ENCODE measurements at places on chromosomes 2 and 18.

GRCh38 chr18:41372046-41372665 lies 582.9 kb upstream of the PIK3C3 start:
- no peak for DNase-seq

DNA sequence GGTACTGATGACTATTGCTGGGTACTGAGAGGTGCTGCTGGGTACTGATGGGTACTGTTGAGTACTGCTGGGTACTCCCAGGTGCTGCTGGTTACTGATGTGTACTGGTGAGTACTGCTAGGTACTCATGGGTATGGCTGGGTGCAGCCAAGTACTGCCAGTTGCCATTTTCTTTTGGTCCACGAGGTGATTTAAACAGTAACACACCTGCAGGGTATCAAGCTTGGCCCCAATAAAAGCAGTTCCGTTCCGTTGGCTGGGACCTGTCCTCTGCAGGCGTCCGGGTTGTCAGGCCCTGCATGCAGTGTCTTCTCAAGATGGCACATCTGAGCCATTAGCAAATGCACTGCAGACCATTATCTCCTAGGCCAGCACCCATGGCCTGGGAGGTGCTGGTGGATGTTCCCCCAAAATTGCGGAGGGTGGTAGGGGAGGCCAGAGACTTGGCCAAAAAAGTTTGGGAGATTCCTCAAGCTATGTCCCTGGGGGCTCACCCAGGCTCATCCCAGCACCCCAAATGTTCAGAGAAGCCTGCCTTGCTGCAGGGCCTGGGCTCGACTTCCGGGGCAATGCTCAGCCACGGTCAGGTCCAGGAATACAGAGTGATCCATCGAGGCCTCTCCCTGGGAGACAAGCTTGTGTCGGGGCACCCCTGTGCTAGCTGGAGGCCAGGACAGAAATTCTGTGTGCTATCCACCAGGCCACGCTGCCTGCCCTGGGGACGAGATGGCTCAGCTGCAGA lies 165.2 kb downstream of the TWIST2 start:
- DNase-seq: no peak

DNA sequence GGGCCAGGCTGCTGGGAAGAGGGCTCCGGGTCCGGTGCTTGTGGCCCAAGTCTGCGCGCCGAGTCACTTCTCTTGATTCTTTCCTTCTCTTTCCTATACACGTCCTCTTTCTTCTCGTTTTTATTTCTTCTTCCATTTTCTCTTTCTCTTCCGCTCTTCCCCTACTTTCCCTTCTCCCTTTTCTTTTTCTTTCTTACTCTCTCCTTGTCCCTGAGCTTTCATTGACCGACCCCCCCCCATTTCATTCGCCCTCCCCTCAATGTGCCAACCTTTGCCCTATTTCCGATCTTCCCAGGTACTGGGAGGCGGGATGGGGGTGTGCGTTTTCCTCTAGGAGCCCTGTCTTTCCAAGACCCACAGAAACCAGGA lies 1.8 kb downstream of the ONECUT2 start:
- DNase-seq: no peak

DNA sequence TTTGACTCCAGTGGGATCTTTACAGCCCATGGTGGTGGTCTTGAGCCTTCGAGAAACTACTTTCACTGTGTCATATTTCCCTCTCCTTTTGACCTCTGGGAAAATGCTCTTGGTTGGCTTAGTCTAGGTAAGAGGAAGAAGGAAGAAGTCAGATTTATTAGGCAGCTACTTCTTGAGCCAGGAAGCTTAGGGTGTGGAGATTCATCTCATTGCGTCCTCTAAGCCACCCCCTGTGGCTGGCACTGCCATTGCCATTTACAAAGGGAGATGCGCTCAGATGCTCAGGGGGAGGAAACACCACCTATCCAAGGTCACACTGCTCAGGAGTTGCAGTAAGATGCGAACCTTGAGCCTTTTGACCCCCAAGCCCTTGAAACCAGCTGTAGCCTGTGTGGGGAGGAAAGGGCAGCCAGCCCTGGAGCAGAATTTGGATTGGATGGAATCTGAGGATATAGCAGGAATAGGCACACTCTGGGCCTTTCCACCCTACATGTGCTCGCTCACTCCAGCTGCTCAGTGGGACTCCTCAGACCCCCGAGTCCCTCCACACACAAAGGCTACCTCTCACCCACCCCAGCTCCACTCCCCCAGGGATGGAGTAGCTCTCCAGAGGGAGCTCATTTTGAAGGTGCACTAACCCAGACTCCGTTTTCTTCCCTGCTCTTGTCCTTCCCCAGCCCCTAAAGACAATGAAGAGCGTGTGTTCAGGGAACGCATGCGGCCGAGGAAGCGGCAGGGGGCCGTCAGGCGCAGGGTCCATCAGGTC lies 321.3 kb upstream of the EPAS1 start:
- DNase-seq: no peak

DNA sequence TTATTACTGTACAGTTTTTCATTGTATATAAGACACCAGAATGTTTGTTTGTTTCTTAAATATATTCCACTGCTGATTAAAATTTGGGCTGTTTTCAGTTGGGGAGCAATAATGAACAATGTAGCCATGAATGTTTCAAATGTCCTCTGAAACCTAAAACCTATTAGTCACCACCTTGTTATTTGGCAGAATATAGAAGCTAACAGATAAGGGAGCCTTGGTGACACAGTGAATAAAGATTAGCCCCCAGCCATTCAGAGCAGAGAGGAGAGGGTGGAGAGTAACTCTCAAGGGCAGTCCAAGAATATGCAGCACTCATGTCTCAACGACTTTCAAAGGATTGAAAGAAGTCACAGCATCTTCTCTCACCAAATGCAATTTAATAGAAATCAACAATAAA lies 43.1 kb upstream of the ATP8B1 start:
- no peak for DNase-seq

GRCh38 chr2:43057026-43057741 lies 169.2 kb downstream of the ZFP36L2 start:
- no peak for DNase-seq

GRCh38 chr2:135424849-135425248 lies 106.2 kb downstream of the ZRANB3 start:
- no peak for DNase-seq

DNA sequence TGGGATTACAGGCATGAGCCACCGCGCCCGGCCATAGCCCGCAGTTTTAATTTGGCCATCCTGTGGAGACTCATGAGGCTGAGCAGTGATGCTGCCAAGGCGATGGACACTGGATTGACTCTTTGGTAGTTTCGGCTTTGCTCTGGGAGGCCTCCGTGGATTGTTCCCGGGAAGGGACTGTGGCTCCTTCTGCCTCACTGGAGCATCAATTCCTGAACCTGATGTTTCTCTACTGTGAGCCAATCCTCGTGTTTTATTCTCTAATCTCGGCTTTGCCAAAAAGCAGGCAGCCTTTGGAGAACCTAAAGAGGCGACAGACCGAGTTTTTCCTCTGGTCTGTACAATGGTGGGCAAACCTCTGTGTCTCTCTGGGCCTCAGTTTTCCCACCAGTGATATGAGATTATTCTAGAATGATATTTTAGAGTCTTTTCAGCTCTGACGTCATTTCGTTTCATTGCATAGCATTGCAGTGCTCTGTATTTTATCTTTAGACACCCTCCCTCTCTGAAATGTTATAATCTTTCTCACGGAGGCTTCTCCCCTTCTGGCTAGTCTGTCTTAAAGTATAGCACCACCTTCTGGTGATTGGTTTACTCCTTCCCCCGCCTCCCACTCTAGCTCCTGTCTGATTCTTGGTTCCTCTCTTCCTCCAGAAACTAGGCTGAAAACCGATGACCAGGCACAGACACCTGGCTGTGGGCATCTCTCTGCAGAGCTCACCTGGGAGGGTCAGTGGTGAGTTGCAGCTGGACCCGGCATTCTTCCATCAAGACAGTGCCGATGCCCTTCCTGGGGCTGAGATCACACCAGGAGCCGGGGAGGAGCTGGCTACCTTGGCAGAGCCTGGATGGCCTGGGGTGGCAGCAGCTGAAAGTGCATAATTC lies 341.3 kb downstream of the MYCN start:
- no peak for DNase-seq

DNA sequence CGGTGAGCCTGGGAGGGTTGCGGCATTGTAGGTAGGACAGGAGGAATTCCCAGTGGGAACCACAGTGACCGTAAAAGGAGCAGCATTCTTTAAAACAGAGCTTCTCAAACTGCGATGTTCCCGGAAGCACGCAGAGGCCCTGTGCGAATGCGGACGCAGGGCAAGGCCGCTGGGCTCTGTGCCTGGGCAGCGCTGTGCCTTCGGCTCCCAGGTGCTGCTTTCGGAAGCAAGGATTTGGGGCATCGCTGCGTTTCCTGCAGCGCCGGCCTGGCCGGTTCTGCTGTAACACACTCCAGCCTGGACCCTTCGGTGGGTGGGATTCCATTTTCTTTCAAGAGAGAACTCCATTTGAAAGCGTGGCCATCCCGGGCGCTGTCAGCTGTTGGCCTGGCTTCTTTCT lies 118.6 kb downstream of the PTGR3 start:
- DNase-seq: no peak

GRCh38 chr18:47418746-47419145 lies 167.3 kb upstream of the SKOR2 start:
- DNase-seq: no peak

DNA sequence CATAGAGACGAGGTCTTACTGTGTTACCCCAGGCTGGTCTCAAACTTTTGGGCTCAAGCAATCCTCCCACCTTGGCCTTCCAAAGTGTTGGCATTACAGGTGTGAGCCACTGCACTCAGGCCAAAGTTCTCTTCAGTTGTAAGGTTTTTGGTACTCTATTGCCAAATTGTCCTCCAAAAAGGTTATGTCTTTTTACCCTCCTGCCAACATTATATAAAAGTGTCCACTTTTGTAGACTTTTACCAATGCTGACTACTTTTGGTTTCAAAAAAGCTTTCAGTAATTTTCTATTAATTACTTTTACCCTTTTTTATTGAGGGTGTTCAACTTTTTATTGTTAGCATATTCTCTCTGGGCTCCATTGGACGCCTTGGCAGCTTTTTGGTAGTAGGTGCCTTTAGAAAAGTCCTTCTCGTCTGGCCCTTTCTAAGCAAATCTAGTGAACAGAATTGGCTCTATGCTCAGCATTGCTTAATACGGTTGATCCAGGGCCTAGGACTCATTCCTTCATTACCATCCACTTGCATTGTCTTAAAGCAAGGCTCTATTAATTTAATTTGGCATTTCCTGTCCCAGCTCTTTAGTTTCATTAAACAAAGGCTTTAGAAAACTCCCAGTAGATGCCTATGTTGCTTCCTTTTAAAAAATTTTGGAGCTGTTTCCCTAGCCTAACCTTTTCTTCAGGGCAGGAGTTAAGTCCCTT lies 16.7 kb upstream of the IL1A start:
- DNase-seq: no peak

DNA sequence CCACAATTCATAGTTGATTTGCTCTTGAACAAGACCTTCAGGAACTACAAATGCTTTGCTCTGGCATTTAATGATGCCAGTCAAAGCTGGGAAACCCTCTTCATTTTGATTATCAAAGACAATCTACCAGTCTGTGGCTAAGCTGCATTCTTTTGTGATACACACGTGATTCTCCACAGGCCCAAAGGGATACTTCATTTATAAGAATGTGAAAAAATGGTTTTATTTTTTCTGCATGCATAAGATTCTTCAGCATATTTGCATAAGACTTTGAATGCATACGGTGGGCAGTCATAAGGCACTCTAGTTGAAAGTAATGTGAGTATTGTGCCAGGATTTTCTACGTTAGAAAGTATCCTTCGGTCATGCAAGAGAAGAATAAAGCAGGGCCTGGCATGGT lies 33.0 kb upstream of the ARL5A start:
- DNase-seq: no peak

DNA sequence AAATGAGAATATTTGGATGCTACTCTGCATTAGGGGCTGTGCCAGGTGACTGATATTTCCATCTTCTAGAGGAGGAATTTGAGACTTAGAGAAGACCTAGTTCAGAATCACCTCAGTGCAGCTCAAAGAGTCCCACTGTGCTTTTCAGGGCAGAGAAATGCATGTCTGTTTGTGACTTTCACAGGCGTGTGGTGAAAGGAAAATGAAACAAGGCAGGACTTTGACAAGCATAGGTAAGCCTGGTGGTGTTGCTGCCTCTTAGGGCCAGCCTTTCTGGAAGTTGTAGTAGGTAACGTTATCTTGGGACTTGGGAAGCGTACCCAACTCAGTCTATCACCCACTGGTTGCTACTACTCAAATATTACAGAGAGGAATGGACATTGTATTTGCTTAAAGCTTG lies 2.6 kb downstream of the GPR39 start:
- no peak for DNase-seq

- no peak for DNase-seq
Measured at GRCh38 chr2:237598468-237599208, 8.1 kb upstream of the RAB17 start.

- DNase-seq: no peak
Measured at GRCh38 chr2:240499309-240500301, 58.2 kb downstream of the ANKMY1 start.

DNA sequence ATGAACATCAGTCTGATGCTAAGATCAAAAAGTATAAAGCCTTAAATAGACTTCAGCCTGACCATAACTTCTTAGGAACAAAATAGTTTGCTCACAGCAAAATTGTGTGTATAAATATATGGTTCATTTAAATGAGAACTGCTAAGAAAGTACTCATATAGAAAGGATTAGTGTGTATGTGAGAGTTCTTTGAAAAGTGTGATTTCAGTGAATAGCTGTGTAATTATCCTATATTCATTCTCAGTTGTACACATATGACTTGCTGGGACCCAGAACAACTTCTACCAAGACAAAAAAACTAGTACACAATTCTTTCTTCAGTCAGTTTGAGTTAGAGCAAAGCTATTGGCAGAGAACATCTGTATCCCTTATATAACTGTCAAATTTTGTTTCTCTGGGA lies 7.2 kb downstream of the BBS5 start:
- DNase-seq: no peak

DNA sequence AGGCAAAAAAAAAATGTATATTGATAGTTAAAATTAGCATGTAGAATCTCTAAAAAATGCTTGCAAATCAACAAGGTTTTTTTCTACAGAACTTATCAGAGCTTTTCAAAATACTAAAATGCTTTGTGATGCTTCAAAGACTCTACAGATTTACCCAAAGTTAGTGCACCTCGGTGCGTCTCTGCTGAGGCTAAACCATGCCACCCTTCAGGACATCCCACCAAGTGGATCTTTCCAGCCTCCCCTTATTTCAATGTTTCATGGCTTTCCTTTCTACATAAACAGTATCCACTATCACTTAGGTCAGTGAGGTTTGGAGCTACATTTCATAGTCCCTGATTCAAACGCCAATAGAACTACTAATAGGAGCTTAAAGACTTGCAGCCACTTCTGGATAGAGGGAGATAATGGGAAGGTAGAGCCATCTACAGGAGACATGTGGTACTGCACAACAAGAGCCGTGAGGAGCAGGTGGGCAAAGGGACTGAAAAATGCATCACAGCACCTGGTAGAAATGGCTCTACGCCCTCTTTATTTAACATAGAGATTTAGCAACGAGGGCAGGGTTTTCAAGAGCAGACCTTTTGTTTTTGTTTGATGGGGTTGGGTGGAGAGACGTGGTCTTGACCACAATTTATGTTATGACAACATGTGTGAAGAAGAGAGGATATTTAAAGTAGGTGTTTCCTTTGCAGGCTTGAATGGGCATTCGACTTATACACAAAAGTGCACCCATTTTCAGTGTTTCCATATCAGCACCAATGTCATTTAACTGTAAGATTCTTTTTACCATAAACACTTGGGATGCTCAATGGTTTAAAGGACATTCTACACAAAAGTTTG lies 56.1 kb upstream of the SLC35G4 start:
- DNase-seq: no peak

- no peak for DNase-seq
Measured at GRCh38 chr18:23501626-23502025, 1.7 kb upstream of the RMC1 start.

All from stimulated activated CD4-positive, alpha-beta T cell treated with anti-CD3 and anti-CD28 coated beads, Interleukin-4, amount 100 ng/mL, for 1 hour (primary cell).